ENCODE measurements at places on chromosomes 5 and 9. TPM values are rescaled to one million over a fixed set of nuclear protein-coding genes. Genes with fewer than 3 reads are reported as not detected.

GRCh38 chr5:180117000-180117725 lies 45.6 kb upstream of the RNF130 start:
- no peaks in the 10 kb centered on the region for H3K36me3 ChIP-seq
- no peaks in the 10 kb centered on the region for H3K27me3 ChIP-seq
- no peak for DNase-seq
- no peak overlapping the region for H3K4me3 ChIP-seq
- H3K27ac ChIP-seq, result no peak overlapping the region
- no peaks in the 10 kb centered on the region for H3K4me1 ChIP-seq

- no peak for DNase-seq
- peak overlapping the region; percentile 68 for H3K27ac ChIP-seq
- peaks cover 21% of the 10 kb centered on the region for H3K36me3 ChIP-seq
- peaks cover 30% of the 10 kb centered on the region for H3K4me1 ChIP-seq
- no peak overlapping the region for H3K4me3 ChIP-seq
- no peaks in the 10 kb centered on the region for H3K27me3 ChIP-seq
Measured at GRCh38 chr9:35798658-35799374, 7.4 kb downstream of the NPR2 start.

PDLIM4 gene
- 2.0 TPM for total RNA-seq

DNA sequence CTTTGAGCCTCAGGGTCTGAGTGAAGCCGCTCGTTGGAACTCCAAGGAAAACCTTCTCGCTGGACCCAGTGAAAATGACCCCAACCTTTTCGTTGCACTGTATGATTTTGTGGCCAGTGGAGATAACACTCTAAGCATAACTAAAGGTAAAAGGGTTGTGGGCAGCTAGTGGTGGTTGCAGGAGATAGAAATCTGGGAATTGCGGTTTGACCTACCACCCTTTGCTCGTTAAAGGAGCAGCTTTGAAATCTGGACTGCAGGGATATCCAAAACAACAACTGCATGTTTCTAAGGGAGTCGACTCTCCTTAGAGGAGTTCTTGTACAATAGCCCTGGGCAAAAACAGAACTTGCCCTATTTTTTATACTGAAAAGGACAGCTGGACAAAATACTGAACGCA lies 19.0 kb downstream of the ABL1 start:
- H3K27ac ChIP-seq, result no peak overlapping the region
- no peaks in the 10 kb centered on the region for H3K36me3 ChIP-seq
- no peaks in the 10 kb centered on the region for H3K4me1 ChIP-seq
- H3K4me3 ChIP-seq, result no peak overlapping the region
- DNase-seq, result no peak

All from activated T-helper 1 cell treated with anti-CD3 and anti-CD28 coated beads, Interleukin-12 subunit alpha, Interleukin-12 subunit beta, Interleukin-2, Interleukin-4 antibody, amounts not matched to agents 30 ng/mL and 10 ng/mL and 1 ng/mL, durations not matched to agents 14 hours and 24 hours and 36 hours (primary cell).